LNCaP clone FGC (cell line): ENCODE measurements at places on chromosomes 13 and 19.
A peak's percentile ranks its signal among the peaks of the same experiment; 100 is the strongest.

DNA sequence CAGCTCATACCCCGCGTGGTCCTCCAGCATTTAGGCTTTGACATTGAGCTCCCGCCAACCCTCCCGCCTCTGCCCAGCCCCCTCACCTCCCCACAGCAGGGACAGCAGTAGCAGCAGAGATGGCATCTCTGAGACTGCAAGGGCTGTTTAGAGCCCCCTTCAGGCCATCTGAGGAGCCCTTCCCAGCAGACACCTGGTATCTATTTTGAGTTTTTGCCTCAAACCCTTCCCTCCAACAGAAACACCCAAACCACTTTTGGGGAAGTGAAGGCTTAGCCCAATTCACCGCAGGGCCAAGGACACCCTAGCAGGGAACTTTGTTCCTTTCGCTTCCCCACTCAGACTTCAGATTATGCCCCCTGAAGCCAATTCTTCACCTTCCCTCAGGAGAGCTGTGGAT is 6.3 kb upstream of the ZNF175 start:
- no peak for DNase-seq

DNA sequence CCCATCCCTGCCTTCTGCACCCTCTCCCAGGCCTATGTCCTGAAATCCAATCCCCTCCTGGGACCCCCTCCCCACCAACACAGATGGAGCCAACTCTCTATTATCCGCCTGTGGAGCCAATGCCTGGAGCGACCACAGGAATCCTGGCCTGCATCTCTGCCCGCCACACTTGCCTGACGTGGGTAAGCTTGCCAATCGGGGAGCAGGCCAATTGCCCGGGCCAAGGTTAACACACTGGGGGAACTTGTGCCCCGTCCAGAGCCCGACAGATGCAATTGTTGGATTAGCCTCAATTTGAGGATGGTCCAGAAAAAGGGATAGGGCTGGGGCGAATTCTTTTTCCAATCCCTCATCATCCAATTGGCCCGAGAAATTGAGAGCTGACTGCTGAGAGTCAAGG is 5.9 kb downstream of the WIZ start:
- no peak for DNase-seq

DNA sequence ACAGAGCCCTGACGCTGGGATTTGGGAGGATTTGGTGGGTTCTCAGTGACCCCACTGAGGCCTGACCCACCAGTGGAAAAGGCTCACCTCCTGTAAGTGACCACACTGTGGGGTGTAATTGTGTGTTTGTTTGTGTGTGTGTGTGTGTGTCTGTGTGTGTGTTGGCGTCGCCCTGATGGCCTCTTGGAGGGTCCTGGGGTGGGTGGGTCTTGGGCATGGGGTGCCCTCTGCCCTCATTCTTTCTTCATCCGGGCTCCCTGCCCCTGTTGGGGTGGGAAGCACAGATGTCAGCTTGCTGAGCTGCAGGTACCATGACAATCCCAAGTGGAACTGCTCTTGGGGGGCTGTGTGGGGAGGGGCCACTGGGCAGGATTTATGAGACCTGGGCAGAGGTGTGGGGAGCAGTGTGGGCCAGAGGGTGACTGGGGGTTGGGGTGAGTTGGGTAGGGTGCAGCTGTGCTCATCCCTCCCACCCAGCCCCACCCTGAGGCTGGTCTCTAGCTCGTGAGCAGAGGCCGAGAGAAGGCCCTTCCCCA is 22.8 kb downstream of the WTIP start:
- DNase-seq = no peak

GRCh38 chr19:23909222-23909621 is 5.5 kb upstream of the ZNF726 start:
- DNase-seq = no peak

DNA sequence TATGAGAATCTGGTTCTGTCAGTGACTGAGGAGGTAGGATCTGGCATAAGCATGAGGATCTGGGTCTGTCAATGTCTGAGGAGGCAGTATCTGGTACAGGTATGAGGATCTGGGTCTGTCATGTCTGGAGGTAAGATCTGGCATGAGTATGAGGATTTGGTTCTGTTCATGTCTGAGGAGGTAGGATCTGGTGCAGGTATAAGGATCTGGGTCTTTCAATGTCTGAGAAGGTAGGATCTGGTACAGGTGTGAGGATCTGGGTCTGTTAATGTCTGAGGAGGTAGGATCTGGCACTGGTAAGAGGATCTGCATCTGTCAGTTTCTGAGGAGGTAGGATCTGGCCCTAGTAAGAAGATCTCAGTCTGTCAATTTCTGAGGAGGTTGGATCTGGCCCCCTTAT is 12.4 kb upstream of the PDCD2L start:
- DNase-seq = no peak

DNA sequence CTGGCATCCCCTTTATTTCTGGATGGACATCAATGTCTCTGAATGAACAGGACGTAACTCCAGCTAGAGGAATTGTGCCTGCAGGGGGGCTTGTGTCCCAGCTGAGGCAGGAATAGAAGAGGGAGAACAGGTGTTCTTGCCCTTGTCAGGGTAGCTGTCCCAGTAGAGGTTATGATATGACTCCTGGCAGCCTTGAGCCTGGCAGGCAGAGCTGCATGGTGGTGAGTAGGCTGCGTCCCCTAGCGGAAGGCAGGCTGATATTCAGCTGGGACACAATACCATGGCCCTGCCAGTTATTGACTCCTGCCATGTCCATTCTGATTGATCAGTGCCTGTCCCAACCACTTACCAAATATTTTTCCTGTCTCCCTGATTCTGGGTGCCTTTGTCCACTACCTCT is 197.2 kb downstream of the RAP2A start:
- DNase-seq = no peak

GRCh38 chr13:31184981-31185645 is 14.7 kb upstream of the B3GLCT start:
- no peak for DNase-seq

DNA sequence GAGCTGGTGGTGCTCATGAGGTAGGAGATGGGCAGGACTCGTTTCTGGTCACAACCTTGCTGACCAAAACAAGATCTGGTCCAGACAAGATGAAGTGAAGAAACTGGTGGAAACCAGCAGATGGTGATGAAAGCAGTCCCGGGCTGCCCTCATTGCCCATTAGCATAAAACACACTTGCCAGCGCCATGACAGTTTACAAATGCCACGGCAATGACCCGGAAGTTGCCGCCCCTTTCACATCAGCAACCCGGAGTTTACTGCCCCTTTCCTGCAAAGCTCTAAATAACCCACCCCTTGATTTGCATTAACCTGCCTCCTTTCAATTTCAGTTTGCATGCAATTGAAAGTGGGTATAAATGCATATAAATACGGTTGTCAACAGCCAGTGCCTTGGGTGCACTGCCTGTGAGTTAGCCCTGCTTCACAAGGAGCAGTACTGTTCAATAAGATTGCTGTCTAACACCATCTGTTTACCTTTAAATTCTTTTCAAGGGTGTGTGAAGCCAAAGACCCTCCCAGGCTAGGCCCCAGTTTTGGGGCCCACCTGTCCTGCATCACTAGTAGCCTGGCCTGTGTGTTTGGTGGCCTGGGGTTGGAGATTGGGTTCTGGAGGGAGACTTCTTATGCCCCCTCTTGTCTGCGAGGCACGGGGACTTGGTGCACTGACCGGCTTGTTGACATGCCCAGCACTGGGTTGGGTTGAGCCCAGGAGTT is 38.8 kb downstream of the CHST8 start:
- DNase-seq = no peak

GRCh38 chr13:21012841-21013681 is 48.3 kb downstream of the LATS2 start:
- peak; percentile 89 for DNase-seq

GRCh38 chr19:2973229-2973628 is 4.1 kb upstream of the TLE6 start:
- DNase-seq = no peak

DNA sequence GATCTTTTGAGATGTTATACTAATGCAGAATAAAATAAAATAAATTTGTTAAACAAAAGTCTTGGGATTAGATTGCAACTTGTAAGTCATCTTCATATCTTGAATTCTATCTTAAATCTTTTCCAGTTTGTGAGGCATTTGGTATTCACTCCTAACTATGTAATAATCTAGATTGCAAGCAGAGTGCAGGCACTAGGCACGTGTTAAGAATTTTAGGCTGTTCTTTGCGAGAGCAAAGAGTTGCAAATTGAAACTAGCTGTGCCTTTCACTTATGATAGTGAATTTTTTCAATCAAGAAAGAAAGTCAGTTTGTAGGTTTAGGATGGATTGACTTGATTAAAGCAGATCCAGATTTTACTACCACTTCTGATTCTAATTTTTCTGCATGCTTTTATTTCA is 264.1 kb upstream of the SPRY2 start:
- DNase-seq = no peak

GRCh38 chr19:43779147-43779819 is 1.5 kb downstream of the KCNN4 start:
- no peak for DNase-seq

DNA sequence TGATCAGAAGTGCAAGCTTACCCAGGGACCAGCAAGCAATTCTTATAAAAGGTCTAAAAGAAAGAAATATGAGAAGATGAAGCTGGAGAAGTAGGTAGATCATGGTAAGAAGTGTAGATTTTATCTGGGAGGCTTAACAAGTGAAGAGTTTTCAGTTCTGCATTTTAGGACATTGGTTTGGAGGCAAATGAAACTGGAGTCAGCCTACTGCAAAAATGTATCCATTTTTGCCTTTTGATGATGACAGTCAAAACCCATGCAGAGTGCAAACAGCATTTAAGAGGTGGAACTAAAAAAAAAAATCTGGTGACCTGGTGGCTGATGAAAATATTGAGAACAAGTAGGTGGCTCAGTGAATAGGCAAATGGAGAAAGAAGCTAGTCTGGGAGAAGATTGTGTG is 216.9 kb downstream of the DNAJC15 start:
- DNase-seq = no peak

DNA sequence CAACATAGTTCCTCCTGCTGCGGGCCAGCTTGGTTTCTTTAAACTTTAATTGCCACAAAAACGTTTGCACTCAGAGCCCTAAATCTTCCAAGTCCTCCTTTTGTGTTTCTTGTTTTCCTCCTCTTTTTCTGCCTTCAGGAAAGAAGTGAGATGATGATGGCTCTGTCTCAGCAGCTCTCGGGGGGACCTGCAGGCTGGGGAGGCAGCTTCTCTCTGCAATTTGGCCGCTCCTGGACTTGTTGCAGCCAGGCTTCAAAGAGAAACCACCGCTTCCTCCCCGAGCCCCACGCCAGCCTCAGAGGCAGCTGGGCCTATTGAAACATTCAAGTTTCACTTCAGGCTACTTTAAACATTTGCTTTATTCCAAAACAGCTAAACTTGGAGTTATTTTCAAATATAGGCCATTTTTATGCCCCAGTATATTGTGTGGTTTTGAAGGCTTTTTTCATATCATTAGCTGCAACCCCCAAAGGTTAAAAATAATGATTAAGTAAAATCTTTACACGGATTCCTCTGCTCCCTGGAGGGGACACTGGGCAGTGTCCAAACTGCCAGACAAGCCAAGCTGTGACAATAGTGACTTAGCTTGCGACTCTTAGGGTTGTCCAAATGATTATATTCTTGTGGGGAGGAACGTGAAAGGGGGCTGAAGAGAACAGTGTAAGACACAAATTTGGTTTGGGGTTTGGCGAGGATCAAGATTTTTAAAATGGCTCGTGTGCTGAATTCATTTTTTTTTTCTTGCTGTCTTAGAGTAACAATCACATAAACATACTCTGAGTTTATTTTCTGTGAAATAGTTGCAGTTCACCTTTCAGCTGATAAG is 330.8 kb downstream of the DLEU7 start:
- no peak for DNase-seq

GRCh38 chr13:45411221-45411620 is 7.0 kb downstream of the SLC25A30 start:
- DNase-seq = no peak

GRCh38 chr19:44597131-44597491 is 16.3 kb upstream of the IGSF23 start:
- no peak for DNase-seq

DNA sequence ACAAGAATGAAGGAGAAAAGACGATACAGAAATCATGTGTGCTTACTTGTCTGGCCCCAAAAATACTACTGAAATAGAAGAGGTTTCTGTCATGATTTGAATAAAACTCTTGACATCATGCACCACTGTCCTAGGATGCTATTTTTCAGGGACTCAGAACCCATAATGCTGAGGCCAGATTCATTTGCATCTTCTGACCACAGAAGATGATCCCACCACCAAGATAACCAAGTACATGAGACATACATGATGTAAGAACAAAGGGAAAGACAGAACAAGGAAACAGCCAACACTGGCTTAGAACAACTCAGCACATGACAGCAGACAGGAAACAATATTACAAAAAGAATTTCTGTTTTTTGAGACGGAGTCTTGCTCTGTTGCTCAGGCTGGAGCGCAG is 2.5 kb downstream of the ZNF552 start:
- no peak for DNase-seq
